ENCODE measurements at places on chromosomes 7 and 10.

DNA sequence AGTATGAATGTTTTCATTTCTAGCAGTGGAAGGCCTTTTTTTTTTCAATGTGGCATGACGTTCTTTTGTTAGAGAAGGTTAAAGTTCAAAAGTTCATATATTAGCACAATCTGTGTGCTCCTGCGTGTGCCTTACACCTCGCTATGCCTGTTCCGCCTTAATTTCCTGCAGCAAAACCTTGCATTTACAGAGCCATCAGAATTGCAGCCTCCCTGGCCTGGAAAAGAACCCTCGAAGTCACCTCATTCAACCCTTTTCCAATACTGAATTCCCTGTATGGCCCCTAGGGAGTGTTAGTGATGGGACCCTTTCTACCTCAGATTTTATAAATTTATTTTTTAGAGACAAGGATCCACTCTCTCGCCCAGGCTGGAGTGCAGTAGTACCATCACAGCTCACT, 103.5 kb upstream of the ZNF438 start:
- no peak for DNase-seq

DNA sequence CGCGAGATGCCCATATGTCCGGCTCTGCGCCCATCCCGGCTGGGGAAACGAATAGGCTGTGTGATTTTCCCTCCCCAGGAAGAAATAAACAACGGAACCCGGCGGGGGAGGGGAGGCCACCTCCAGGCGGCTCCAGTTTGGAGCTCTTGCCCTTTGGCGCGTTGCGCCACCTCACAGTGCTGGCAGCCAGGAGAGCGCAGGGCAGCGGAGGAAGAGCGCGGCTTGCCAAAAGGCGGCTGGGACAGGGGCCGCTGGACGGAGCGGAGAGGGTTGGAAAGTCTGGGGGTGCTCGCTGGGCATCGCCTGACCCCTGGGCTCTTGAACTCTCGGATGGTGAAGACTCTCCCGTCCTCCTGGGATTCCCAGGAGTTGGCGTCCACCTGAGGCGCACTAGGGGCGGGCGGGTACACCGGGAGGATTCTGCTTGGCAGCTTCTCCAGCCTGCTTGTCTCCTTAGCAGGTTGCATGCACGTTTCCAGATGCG, 5.3 kb upstream of the NEUROG3 start:
- no peak for DNase-seq

- DNase-seq, result no peak
Observed at GRCh38 chr7:116780966-116781365, 81.4 kb upstream of the CAPZA2 start.

DNA sequence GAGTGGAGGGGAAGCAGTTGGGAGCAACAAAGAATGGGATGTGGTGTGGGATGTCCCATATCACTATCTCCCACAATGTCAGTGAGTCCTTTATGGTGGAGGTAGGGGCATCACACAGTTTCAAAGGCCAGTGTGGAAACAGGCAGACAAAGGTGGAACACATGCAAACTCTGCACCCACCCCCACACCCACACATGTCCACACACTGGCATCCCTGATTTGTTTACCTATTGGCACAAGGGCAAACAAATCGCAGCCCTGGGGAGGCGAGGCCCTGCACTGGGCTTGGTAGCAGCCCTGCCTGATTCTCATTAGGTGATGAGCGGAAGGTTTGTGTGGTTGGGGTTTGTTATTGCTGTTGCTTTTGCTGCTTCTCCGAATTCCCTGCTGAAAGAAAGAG, 243.3 kb downstream of the GRID1 start:
- no peak for DNase-seq

- no peak for DNase-seq
Observed at GRCh38 chr10:19817231-19817933, 1.1 kb downstream of the PLXDC2 start.
